ENCODE measurements at places on chromosomes 16 and 17. TPM values are rescaled to one million over a fixed set of nuclear protein-coding genes. Genes with fewer than 3 reads are reported as not detected.

DNA sequence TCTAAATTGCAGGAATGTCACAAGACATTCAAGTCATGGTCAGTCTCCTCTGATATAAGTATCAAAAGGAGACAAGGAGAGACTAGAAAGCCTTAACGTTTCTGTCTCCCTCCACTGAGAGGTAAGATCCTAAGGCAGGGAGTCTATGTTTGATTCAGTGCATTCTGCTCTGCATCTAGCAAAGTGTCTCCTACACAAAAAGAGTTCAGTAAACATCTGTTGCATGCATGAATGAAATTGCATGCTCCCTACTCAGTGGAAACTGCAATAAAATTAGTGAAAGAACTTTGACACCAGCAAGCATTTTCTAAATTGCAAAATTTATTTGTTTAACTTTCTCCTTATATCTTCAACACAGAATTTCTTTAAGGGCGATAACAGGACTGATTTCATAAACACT lies 111.1 kb downstream of the ADAMTS18 start:
- no peak for DNase-seq

DNA sequence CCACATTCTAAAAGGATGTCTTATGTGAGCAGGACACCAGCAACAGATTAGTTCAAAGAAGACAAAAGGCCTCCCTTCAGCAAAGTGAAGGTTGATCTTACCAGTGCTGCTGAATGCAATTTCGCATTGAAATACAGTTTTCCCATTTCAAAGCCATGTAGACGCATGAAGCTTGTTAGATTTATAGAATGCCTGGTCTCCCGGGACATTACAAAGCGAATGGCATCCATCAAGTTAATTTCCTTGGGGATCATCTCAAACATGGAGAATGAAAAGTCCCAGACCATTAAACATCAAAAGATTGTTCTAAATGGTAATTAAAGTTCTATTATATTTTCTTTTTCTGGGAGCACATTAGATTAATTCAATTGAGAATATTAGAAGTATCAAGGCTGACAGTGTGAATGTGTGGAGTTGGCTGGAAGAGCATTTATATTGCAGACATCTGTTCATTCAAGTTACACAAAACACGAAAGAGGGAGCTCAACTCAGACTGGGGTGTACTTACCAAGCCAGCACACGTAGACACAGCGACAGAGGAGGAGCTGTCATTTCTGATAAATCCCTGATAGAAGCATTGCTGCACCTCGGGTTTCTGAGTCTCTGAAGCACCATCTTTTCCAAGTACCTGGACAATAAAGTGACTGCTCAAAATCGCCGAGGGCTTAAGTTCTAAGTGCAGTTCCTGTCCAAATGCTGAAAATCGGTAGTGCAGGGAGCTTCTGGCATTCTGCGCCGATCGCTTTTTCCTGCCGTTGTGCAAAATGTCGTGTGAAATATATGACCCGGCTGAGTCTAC lies 3.8 kb downstream of the ADAMTS18 start:
- DNase-seq, result no peak

GRCh38 chr16:30808146-30808545 lies 21.1 kb upstream of the ZNF629 start:
- no peak for DNase-seq

- no peak for DNase-seq
These were observed 59.9 kb downstream of the RPH3AL start for GRCh38 chr17:292531-293382.

- no peak for DNase-seq
These were observed 20.3 kb downstream of the G6PC1 start for GRCh38 chr17:42920922-42921321.

GRCh38 chr16:29645694-29646187 lies 17.3 kb upstream of the SPN start:
- no peak for DNase-seq

- DNase-seq, result no peak
These were observed 337.7 kb downstream of the TOX3 start for GRCh38 chr16:52209227-52209626.

DNA sequence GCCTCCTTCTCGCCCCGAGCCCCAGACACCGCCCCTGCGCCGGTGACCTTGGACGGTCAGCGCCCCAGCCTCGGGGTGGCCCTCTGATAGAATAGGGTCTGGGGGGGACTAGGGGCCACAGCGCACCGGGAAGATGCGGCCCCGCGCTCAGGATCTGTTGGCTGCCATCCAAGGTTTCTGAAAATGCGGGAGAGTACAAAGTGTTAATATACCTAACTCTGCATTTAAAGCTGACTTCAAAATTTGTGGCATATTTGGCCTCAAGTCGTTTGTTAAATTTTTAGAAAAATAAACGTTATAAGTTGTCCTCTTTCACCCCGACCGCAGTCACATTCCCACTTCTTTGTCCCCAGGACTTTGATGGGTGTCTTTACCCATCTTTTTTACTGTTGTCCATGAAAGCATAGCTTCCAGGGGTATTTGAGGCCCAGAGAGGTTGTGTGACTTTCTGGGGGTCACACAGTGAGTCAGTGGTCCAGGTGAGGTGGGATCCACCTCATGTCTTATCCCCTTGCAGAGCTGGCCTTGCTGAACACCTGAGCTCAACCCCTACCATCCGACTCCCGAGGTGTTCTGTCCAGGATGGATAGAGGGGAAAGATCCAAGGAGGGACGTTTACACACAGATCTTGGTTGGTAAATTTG lies 796 bp downstream of the NT5M start:
- no peak for DNase-seq

DNA sequence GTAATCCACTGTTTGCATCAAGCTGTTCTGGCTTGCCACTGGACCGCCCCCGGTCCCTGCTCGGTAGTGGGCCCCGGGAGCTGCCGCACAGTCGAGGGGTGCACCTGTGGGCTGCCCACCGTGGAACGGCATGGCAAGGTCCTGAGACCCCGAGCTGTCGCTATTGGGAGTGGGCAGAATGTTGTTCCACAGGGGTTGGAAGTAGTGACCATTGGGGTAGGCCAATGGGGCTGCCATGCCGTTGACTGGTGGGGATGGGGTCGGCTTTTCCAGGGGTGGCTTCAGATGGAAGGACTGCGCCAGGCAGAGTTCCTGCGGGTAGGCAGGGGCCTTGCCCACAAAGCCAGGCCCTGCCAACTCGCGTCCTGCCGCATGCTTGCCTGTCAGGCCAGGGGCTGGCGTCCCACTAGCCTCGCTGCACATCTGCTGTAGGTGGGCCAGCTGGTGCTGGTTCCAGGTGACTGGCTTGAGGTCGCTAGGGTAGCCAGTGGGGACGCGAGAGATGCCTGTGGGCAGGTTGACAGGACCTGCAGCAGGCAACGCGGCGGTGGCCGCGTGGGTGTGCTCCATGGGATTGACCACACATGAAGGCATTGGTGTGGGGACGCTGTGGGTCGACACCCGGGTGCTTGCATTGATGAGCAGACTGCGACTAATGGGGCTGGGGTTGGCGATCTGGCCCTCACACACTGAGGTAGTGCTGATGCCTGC lies 14.8 kb downstream of the TRAF4 start:
- DNase-seq, result peak; percentile 82

DNA sequence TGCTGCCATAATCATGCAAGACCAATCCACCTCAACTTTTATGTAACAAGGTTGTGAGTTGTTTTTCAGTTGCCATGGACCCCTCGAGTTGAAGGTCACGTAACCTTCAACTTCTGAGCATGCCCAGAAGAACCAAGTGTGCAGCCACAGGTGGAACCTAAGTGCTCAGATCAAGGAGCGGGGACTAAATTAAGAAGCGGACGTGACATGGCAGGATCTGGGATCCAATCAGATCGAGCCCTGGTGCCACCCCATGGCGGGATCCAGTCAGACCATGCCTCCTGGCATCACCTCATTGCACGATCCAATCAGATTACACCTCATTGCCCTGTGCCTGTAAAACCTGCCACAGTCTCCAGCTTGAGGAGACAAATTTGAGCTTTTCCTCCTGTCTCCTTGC lies 204.5 kb upstream of the CDH5 start:
- DNase-seq, result peak; percentile 43

DNA sequence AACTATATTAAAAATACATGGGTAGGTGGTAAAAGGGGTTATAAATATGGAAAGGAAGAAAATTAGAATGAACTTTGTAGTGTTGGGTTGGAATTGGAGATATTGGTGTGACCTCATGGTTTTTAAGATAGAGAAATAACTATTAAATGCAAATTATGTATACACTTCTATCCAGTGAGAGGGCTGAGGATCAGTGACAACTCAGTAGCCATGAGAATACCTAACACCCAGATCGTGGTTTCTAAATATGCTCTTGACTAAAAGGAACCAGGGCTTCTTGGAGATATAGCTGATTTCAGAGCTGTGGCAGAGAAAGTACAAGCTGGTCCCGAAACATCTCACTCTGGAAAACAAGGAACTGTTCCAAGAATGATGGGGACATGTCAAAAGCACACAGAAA lies 44.4 kb downstream of the SLC6A4 start:
- no peak for DNase-seq

- DNase-seq, result no peak
These were observed 56.7 kb downstream of the GRB7 start for GRCh38 chr17:39794249-39794970.

Gene TERB1
- not detected for total RNA-seq

Gene VAC14
- total RNA-seq, result 37.6 TPM

Gene KCNG4
- not detected for total RNA-seq

Gene CPNE7
- 1.3 TPM for total RNA-seq

Gene KRTAP4-3
- total RNA-seq, result not detected
